SJSA1 (cell line): ENCODE measurements at places on chromosomes 16 and 17. TPM values are rescaled to one million over a fixed set of nuclear protein-coding genes. Genes with fewer than 3 reads are reported as not detected.

STAC2 gene
- total RNA-seq = not detected in 2 replicates

PPL gene
- total RNA-seq = 0.11 TPM in 1 of 2 replicates, not detected in the other

UNKL gene
- total RNA-seq = 17.7 and 23.0 TPM in 2 replicates

OR1A1 gene
- not detected in 2 replicates for total RNA-seq

HOXB1 gene
- total RNA-seq = not detected in 2 replicates

KRT39 gene
- not detected in 2 replicates for total RNA-seq
